ENCODE measurements at places on chromosomes 2 and 18.

DNA sequence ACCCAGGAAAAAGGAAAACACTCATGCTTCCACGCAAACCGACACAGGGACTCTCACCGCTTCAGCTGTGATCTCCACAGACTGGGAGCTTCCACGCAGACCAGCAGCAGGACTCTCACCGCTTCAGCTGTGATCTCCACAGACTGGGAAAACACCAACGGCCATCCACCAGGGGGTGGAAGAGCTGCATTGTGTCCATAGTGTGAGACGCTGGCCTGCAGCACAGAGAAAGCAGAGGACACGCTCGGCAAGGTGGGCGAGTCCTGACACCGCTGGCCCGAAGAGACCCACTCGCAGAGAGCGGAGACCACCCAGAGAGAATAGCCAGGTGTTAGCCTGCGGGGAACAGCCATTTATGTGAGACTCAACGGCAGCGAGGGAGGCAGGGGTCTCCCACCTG lies 42.5 kb upstream of the NFATC1 start:
- no peak for DNase-seq

GRCh38 chr2:53969968-53970723 lies 647 bp downstream of the PSME4 start:
- peak; percentile 10 for DNase-seq

DNA sequence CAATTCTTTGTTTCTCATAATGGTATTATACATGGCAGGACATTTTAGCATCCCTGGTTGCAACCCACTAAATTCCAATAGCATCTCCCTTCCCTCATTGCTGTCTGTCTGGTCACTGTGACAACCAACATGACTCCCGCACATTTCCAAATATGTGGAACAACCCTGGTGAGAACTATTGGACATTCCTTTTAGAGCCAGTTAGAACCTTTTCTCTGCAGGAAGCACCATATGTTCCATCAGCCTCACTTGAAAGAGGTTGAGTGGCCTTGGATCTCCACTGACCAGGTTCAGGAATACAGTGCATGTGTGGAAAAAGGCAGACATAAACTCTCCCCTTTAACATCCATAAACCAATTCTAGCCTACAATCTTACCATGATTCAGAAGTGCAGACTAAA lies 25.9 kb upstream of the GLS start:
- DNase-seq, result no peak

- no peak for DNase-seq
These were observed 246.4 kb downstream of the KLHL29 start for GRCh38 chr2:23631389-23631788.

DNA sequence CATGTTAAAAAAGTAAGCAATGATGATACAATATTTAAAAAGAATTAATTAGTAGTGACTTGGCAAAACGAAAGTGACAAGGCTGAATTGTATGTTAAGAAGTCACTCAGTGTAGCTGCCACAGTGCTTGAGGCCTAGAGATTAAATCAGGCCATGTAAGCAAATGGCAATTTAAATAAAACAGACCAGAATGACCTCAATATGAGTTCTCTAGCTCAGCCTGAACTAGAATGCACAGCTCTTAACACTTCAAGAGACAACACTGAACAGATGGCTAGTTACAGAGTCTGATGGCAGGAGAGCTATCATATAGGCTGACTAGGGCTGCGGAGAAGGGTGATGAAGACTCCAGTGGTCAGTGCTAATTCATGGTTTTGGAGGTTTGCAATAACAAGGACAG lies 117.9 kb upstream of the ZBTB14 start:
- DNase-seq, result no peak

DNA sequence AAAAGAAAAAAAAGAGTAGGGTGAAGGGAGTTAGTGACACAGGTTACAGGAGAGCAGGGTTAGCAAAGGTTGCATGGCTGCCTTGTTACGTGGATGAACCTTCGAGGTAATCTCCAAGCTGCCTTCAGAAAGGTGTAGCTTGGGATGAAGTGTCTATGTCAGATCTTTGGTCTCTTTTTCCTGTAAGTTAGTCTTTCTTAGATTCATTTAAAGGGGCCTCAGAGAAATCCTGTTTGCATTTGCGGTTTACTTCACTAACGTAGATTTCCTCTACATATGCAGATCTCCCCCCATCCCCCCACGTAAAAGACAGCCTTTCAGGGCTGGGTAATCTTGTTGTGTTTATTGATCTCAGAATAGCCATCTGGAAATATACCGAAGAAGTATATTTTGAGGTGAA lies 83.7 kb downstream of the MTA3 start:
- DNase-seq, result no peak

GRCh38 chr18:42734520-42734919 lies 381.0 kb downstream of the RIT2 start:
- DNase-seq, result no peak

- no peak for DNase-seq
These were observed 41.6 kb downstream of the TBC1D8 start for GRCh38 chr2:101109451-101110118.

DNA sequence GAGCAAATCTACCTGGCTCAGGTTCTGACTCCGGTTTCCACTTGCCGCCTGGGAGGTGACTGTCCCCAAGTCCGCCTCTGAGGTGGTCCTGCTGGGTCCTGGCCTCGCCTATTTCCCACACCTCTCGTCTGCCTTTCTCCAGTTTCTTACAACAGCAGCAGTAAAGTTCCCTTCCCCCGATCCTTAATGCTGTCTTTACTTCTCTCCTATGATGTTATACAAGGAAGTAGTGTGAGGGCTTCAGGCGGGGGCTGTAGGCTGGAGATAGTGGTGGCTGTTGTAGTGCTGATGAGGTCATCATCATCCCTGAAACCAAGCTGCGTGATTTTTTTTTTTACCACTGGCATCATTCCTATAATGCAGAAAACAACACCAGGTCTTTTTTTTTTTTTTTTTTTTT lies 18.9 kb downstream of the TGIF1 start:
- DNase-seq, result no peak

- no peak for DNase-seq
These were observed 72.0 kb downstream of the INPP5D start for GRCh38 chr2:233131936-233132720.

GRCh38 chr18:9069601-9070000 lies 32.9 kb upstream of the NDUFV2 start:
- DNase-seq, result no peak

GRCh38 chr2:74138600-74139323 lies 8.9 kb downstream of the BOLA3 start:
- no peak for DNase-seq

- no peak for DNase-seq
These were observed 91.8 kb upstream of the SKOR2 start for GRCh38 chr18:47343291-47343690.

DNA sequence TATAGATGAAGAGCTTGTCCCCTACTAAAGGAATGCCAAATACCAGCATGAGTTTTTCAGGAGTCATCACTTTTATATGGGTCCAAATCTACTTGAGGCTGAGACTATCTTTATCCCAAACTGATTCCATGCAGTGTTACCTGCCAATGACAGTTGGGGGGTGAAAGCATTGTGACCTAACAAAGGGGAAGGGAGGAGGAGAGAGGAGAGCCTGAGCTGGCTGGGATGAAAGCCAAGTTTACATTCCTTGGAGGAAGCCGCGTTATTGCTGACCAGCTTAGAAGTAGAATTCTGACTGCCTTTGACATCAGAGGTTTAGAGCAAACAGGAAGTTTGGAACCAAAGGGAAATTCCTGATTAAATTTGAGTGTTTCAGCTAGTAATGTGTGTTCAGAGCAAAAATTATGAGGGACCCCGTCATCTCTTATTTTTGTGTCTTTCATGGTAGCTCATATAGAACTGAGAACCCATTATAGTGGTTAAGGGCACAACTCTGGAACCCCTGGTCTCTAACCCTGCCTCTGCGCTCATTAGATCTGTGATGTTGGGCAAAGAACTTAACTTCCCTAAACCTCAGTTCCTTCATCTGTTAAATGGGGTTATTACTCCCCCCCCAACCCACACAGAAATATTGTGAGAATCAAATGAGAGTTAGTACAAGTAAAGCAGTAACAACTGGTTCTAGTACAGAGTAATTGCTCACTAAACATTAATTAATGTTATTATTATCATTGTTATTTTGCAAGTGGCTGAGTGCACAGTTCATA lies 199.3 kb upstream of the EPAS1 start:
- peak; percentile 96 for DNase-seq

GRCh38 chr18:23828426-23828825 lies 139.2 kb downstream of the LAMA3 start:
- DNase-seq, result no peak

DNA sequence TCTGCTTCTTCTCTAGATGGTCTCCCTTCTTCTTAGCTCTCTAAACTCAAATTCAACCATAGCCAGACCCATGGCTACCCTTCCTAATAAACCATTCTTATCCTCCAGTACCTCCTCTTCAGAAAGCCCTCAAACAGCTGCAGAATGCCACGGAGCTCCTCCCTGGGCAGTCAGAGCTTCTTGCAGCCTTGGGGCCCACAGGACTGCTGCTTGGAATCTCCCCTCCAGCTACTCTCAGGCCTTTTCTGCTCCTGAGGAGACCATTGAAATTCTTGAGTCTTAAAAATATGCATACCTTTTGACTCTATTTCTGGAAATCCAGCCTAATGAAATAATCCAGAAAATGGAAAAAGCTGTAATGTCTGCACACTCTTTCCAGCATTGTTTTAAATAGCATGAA lies 30.7 kb downstream of the EFR3B start:
- DNase-seq, result no peak

GRCh38 chr2:219081701-219082331 lies 21.1 kb upstream of the IHH start:
- no peak for DNase-seq

- DNase-seq, result no peak
These were observed 292.1 kb downstream of the PTGR3 start for GRCh38 chr18:74916773-74917393.

- no peak for DNase-seq
These were observed 33.3 kb downstream of the ABCB11 start for GRCh38 chr2:168997794-168998193.

DNA sequence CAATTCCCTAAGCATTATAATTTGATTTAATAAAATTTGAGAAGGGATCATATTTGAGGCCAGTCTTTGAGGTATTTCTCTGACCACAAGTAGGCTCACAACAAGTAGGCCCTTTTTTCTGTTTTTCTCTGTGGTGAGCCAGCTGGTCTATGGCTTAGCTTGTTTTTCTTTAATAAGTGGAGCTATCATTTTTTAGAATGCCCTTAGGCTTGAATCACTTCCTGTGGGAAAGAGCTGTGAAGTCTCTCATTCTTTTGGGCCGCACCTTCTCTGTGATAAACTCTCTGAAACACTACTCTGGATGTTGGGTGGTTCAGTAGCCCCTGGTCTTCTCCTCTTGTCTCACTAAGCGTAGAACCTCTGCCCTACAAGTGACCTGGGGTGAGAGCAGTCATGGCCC lies 235.9 kb downstream of the SUCLG1 start:
- no peak for DNase-seq

GRCh38 chr18:77220726-77221125 lies 28.9 kb upstream of the GALR1 start:
- DNase-seq, result no peak

GRCh38 chr2:235066895-235067294 lies 115.1 kb downstream of the SH3BP4 start:
- DNase-seq, result no peak

GRCh38 chr2:69717861-69718273 lies 24.1 kb upstream of the ANXA4 start:
- no peak for DNase-seq

GRCh38 chr2:151165105-151165684 lies 96.5 kb downstream of the RBM43 start:
- no peak for DNase-seq
